ENCODE measurements at places on chromosomes 11 and 22.

DNA sequence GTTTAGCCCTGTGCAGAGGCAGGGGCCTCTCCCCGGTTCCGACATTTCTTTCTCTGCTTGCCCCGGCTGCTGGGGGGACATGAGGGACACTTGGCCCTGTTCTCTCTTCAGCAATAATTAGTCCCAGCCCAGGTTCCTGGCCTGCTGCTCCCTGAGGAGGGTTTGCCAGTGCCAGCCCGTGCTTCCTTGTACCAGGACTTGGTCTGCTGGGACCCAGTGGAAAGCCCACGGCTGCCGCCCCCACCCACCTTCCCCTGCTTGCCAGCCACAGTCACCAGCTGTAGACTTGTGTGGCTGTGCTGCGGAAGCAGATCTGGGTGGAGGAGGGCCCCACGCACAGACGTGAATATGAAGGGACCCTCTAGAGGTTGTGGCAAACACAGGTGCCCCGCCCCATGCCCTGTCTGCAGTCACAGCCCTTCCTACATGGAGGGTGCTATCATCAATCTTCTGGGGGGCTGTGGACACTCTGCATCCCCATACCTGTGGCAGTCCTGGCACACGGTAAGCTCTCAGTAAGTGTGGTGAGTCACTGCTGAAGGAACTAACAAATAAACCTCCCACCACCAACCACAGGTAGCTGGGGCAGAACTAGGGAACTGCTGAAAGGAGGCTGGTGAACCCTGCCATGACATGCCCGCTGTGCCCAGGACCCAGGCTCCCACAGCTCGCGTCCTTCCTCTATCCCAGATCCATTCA is 949 bp downstream of the TP53AIP1 start:
- DNase-seq = no peak

GRCh38 chr22:19085233-19085718 is 36.9 kb downstream of the DGCR2 start:
- DNase-seq = no peak

GRCh38 chr11:20161230-20161918 is 1.1 kb upstream of the DBX1 start:
- no peak for DNase-seq

DNA sequence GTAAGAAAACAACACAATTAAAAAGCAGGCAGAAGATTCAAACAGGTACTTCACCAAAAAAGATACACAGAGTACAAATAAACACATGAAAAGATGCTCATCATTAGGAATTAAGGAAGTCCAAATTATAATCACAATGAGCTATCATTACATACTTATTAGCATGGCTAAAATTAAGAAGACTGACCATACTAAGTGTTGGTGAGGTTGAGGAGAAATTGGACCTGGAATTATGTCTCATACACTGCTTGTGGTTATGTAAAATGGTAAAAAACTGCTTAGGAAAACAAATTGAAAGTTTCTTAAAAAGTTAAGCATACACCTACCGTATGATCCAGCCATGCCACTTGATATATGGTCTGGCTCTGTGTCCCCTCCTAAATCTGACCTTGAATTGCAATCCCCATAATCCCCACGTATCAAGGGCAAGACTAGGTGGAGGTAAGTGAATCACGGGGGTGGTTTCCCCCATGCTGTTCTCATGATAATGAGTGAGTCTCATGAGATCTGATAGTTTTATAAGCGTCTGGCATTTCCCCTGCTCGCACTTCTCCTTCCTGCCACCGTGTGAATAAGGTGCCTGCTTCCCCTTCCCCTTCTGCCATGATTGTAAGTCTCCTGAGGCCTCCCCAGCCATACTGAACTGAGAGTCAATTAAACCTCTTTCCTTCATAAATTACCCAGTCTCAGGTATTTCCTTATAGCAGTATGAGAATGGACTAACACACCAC is 4.8 kb downstream of the SAAL1 start:
- DNase-seq = no peak

DNA sequence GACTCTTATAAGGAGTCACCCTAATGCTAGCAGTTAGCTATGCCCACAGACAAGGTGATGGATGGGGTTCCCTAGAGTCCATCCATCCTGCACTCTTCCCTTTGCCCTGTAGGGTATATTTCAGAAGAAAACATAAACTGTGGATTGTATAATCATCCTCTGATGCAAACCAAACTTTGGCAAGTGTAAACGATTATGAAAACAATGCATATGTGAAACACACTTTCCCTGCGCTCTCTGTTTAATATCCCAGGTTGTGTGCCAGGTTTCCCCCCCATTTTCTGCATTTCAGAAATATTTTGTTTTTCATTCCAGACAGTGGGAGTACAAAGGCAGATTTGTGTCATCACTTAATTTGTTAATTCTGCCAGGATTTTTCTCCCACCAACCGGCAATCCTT is 110.0 kb downstream of the LDLRAD3 start:
- no peak for DNase-seq

DNA sequence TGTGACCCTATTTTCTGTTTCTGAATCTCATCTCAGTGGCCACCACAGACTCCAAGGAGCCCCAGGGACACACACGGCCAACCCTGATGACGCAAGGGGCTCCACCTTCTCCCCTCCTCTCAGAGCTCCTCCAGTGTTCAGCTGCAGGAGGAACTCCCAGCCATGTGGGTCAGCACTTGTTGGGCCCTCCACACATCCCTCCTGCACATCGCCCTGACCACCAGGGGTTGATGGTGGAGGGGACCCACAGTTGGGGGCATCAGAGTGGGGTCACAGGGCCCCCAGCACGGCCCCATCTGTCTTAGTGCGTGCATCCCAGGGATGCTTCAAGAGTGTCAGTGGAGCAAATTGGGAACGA is 499.6 kb downstream of the BRD1 start:
- no peak for DNase-seq

DNA sequence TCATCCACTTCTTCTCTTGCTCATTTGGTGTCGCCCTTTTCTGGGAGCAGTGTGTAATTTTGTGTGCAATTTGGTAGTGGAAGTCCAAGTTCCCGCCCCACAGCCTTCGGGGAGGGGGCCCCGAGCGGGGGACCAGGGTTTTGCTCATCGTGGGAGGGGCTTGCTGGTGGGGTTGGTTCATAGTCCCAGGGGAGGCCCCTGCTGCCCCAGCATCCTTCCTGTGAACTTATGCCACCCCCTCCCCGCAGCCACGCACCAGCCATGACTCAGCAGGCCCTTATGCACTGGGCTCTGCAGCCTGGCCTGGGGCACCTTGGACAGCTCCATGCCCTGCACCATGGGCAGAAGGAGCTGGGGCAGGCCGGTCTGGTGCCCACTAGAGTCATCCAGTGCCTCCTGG is 1183.6 kb downstream of the BRD1 start:
- DNase-seq = no peak

- DNase-seq = no peak
Observed at GRCh38 chr22:32509045-32509444, 34.4 kb downstream of the FBXO7 start.

- DNase-seq = no peak
Observed at GRCh38 chr11:80448709-80449108, 1007.9 kb upstream of the TENM4 start.

GRCh38 chr11:104700609-104701008 is 197.7 kb downstream of the CASP12 start:
- no peak for DNase-seq

DNA sequence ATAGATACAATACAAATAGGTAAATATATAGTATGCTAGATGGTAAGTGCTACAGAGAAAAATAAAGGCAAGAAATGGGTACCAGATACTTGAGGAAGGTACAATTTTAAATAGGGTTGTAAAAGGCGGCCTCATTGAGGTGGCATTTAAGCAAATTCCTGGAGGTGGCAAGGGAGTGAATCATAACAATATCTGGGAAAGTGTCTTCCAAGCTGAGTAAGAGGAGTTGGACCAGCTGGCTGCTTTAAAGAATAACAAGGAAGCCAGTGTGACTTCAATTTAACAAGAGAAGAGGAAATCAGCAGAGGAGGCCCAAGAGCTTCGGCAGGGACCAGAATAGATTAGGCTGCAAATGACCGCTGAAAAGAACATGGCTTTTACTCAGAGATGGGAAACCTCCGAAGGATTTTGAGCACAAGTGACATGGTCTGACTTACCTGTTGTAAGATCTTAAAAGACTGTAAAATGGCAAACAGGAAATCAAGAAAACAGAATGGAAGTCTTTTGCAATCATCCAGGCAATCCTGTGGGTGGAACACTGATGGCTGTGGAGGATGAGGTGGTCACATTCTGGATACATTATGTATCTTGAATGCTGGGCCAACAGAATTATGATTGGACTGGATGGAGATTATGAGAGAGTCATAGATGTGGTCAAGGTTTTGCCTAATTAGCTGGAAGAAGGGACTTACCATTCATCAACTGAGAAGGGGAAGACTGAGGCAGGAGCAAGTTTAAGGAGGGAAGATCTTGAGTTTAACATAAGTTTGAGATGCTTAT is 77.2 kb downstream of the RDX start:
- no peak for DNase-seq

- DNase-seq = no peak
Observed at GRCh38 chr11:116281173-116282160, 491.3 kb downstream of the BUD13 start.

DNA sequence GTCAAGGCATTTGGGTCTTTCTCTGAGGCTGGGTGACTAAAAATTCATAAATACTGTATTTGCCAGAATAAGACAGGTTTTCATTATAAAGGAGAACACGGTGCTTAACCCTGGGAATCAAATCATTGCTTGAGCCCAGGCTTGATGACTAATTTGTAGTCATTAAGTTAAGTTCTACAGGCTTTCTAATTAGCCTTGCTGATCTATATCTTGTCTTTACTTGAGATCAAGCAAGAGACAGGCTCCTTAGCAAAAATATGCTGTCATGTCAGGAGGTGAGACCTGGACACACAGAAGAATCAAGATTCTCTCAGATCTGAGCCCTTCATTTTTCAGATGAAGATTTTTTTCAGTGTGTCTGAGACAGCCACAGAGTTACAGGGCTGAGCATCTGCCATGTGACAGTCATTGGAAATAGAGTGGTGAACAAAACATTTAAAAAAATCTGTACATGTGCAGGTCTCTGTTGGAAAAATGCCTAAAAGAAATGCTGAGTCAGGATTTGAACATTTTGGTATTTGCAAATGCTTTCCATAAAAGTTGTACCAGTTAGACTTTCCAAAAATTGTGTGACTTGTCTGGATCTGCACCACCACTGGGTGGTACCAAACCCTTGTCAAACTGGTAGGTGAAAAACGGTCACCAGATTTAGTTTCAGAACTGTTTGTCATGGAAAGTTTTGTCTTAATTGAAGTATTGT is 14.6 kb downstream of the ACAT1 start:
- no peak for DNase-seq

DNA sequence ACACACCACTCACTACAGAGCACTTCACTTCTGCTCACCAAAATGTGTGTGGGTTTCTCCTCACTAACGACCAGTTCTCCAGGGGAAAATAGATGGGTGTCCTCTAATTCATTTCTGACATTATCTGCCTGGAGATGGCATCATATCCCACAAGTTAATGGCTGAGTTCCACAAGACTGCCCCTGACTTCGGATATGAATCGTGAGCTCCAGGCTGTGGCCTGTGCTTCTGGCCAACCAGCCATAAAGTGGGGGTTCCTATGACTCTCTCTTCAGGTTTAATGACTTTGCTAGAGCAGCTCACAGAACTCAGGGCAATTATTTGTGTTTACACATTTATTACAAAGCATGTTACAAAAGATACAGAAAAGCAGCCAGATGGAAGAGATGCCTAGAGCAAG is 113.0 kb upstream of the SYT13 start:
- DNase-seq = no peak

DNA sequence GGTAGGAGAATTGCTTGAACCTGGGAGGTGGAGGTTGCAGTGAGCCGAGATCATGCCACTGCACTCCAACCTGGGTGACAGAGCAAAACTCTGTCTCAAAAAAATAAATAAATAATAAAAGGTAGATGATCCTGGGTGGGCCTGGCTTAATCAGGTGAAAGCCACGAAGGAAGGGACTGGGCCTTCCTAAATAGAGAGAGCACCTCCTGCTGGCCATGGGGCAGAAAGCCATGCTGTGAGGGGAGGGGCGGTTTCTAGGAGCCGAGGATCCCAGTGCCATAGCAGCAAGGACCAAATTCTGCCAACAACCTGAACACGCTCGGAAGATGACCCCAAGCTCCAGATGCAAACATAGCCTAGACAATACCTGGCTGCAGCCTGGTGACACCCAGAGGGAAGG is 24.5 kb upstream of the DGKZ start:
- no peak for DNase-seq
